Activated naive CD4-positive, alpha-beta T cell treated with anti-CD3 and anti-CD28 coated beads, Interleukin-2, amount 50 U/mL, for 16 hours (primary cell): ENCODE measurements at places on chromosomes 12 and 14.

DNA sequence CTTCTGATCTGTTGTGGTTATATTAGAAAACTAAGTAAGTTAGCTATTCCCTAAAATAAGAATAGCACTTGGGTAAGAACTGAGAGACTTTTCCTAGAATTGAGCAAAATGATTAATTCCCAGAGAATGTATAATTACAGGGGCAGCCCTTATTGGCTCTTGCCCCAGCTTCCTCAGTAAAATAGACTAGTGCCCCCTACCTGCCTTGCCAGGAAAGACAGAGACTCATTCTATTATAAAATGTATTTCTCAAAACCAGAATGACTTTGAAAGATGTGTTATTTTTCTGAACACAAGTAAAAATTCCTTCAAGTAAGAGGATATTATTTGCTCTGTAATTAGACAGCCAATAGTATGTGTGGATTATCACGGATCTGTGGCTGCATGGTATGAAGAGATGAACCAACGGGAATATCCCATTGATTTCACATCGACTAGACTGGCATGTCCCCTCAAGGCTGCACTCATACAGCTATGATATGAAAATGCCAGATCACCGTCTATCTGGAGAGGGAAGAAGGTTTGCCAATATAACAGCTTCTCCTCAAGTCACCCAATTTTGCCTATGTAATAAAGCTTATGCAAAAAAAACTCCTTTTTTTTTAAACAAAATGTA, 7.4 kb upstream of the GLRX5 start:
- peak; percentile 49 for DNase-seq

DNA sequence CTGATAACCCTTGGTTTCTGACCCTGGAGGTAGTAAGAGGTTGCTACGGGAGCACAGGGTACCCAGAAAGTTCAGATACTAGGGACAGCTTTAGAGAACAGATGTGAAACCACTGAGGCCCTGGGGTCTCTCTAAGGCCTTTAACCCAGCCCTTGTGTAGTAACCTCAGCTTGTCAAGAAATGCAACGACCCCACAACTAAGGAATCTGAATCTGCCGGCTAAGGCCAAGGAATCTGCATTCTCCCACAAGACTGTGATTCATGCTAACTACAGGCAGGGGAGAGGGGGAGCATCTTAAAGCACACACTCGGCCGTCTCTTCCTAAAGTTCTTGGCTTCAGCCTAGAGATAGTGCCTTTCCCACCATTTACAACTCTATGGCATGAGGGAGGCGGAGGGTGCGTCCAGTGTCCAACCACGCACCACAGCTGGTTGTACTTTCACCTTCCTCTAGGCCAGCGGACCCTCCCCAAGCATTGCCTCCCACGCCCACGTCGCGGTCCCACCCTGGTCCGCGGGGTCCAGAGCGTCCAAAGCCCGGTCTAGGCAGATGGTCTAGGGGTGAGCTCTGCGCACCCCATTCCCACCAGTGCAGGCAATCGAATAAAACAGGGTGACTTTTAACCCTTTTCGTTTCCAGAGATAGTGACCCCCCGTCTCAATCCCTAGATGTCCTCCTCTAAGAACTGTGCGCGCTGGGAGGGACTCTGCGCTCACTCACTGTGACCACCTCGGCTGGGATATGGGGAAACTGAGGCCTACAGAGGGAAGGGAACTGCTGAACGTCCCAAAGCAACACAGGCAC, 735 bp upstream of the VASH1 start:
- no peak for DNase-seq

- DNase-seq, result no peak
Observed at GRCh38 chr12:98198261-98198982, 317.0 kb upstream of the TMPO start.

GRCh38 chr14:61321385-61322010, at the start of gene PRKCH:
PRKCH (plus strand) TSS chr14:61321579; CDS start chr14:61322102, 523 bp downstream.
- DNase-seq, result peak; percentile 85
